ENCODE measurements at places on chromosomes 16 and 17.

DNA sequence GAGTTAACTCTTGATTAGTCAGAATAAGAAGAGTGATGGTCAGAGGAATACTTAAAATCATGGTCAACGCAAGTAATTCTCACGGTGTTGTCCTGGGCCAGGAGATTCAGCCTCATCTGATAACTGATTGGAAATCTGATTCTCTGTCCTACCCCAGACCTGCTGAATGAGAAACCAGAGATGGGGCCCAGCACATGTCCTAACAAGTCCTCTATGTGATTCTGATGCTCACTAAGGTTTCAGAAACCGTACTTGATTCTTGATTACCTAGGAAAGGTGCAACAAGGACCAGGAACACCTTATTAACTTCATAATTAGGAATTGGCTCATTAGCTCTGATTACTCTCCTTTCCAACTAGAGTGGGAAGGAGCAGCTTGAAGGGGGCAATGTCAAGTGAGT lies 44.5 kb downstream of the ANKFY1 start:
- no peak for DNase-seq

DNA sequence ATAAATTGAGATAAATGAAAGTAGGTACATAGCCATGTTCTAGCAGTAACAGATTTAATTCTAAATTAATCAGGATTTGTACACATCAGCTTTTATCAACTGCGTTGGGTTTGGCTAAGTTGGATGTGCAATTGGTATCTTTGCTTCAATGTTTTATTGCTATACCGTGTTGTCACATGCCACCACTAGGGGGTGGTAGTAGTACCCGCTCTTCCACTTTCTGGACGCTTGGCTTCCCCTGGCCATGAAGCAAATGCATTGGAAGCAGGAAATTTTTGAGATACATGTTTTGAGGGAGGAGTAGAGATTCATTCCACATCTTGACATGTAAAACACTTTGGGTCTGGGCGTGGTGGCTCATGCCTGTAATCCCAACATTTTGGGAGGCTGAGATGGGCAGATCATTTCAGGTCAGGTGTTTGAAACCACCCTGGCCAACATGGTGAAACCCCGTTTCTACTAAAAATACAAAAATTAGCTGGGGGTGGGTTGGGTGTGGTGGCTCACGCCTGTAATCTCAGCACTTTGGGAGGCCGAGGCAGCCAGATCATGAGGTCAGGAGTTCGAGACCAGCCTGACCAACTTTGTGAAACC lies 58.6 kb downstream of the EMP2 start:
- no peak for DNase-seq

GRCh38 chr17:66682283-66682682 lies 152.6 kb upstream of the CACNG5 start:
- no peak for DNase-seq

GRCh38 chr17:28008513-28008912 lies 34.0 kb upstream of the NLK start:
- DNase-seq = no peak

DNA sequence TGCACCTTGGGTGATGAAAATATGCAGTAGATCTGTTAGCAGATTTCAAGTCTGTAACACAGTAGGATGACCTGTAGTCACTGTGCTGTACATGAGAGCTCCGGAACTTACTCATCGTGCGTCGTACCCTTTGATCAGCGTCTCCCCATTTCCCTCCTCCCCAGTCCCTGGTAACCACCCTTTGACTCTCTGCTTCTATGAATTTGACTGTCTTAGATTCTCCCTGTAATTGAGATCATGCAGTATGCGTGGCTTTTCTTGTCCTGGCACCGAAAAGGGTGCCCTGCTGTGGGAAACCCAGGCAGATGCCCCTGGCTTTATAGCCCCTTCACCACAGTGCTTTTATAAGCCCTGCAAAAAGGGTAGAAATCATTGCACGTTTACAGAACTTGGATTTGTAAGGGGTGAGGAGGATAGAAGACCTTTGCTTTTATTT lies 20.5 kb downstream of the CLEC16A start:
- no peak for DNase-seq

DNA sequence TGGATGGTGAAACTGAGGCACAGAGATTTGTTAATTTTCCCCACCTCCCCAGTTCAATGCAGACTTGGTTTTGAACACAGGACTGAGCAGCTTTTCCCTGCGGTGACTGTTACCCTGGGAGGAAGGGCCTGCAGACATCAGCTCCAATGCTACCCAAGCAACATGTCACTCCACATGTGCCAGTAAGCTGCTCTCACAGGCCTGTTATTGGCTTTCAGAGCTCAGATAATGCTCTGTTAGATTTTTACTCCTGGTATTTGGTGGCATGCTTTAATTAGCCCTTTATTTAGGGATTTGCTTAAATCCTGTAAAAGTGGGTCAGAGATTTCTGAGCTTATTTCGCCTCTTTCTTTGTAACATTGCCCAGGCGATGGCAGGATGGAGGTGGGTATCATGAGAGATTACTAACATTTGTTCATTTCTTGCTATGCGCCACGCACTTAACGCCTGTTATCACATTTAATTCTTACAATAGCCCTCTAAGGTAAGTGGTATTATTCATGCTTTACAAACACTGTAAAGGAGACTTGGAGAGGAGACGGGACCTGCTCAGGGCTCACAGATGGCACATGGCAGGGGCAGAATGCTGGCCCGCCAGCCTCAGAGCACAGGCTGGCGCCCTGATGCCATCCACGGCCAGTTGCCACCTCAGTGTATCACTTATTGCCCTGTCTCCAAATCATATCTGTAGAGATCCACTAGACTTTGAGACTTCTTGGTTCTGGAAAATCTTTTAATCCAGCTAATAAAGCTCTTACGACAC lies 84.0 kb upstream of the CACNG5 start:
- no peak for DNase-seq

GRCh38 chr16:595942-596735 lies 6.3 kb downstream of the RAB40C start:
- no peak for DNase-seq

GRCh38 chr17:48026502-48027321 lies 10.9 kb downstream of the COPZ2 start:
- DNase-seq = peak; percentile 28

DNA sequence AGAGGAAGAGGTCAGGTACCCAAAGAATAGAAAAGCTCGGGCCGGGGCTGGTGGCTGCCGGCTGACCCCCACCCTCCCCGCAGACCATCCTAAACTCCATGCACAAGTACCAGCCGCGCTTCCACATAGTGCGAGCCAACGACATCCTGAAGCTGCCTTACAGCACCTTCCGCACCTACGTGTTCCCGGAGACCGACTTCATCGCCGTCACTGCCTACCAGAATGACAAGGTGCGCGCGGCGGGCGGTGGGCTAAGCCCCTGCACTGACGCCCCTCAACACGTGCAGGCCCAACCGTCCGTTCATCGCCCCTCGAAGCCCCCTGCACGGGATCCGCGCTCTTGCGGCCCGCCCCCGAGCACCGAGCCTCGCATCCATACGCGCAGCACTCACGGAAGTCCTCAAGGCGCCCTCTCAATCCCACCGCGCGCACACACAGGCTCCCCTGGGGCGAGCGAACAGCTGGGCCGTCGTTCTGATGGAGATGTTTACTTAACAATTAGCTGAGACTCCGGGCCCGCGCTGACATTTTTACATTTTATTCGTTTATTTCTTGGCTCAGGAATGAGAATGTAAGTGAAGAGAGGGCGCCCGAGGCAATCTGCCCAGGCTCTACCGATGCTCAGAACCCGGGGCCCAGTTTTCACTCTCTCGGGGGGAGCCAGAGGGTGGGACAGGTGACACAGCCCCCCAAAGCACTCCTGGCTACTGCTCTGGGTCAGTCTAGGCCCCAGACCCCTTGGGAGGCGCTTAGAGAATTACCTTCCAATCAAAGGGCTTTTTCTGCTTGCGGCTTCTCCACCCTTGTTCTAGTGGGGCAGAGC lies 3.5 kb downstream of the TBX2 start:
- no peak for DNase-seq

- DNase-seq = no peak
These were observed 17.3 kb downstream of the MPHOSPH6 start for GRCh38 chr16:82152641-82153112.

DNA sequence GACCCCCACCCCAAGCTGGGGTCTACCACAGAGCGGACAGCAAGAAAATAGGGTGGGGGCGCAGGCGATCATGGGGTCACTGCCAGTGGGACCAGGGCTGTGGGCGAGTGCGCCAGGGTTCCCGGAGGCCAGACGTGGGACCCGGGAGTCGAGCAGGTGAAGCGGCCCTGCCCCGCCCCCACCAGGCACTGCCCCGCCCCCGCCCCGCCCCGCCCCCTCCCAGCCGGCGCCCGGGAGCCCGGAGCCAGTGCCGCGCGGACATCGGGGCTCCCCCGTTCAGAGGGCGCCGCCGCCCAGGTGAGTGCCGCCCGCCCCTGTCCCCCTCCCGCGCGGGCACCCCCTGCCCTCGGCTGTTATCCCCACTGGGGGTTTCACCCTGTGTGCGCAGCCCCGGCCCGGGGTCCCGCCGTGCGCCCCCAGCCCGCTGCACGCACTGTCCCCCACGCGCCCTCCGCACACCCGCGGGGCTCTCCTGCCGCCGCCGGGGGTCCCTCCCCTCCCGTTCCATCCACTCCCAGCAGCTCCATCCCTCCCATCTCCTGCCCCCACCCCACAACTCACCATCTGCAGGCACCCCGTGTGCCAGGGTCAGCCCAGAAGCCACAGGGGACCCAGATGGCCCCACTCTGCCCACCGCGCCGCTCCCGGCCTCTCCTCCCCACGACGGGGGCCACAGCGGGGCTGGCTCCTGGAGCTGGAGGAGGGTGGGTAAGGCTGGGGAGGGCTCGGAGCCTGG lies at the start of gene SSTR5:
Gene SSTR5 (plus strand): TSS at position 222 of the 736 bp plus-strand sequence. CDS start 6,122 bp downstream, outside the sequence.
- no peak for DNase-seq

GRCh38 chr17:71203953-71204352 lies 916.9 kb upstream of the SOX9 start:
- DNase-seq = no peak

GRCh38 chr16:81273223-81273950 lies 34.9 kb downstream of the BCO1 start:
- no peak for DNase-seq

DNA sequence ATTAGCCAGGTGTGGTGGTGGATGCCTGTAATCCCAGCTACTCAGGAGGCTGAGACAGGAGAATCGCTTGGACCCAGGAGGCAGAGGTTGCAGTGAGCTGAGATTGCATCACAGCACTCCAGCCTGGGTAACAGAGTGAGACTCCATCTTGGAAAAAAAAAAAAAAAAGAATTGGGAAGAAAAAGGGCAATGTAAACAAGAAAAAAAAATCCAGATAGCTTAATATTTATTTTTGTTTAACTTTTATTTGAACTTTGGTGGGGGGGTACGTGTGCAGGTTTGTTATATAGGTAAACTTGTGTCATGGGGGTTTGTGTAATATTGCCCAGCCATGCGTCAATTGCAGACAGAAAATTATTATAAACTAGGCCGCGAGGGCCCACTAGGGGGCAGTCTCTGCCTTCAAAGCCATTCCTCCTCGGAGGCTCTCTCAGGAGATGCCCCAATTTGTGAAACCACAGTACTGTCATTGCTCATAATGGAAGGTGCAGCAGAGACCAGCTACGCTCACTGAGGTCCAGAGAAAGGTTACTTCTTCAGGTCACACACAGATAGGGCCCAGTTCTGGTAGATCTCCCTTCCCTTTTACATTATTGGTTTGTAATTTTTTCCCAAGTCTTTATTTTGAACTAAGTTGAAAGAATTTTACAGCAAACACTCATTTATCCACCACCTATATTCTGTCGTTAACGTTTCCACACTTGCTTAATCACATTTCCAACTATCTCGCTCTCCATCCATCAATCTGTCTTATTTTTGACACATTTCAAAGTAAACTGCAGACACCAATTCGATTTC lies 206.2 kb downstream of the PRKCB start:
- no peak for DNase-seq

GRCh38 chr16:89343501-89344457 lies 126.3 kb downstream of the ZNF778 start:
- DNase-seq = no peak

- no peak for DNase-seq
These were observed 339.8 kb downstream of the BCAS3 start for GRCh38 chr17:61017317-61018006.

GRCh38 chr16:77993111-77993985 lies 29.0 kb upstream of the CLEC3A start:
- no peak for DNase-seq

DNA sequence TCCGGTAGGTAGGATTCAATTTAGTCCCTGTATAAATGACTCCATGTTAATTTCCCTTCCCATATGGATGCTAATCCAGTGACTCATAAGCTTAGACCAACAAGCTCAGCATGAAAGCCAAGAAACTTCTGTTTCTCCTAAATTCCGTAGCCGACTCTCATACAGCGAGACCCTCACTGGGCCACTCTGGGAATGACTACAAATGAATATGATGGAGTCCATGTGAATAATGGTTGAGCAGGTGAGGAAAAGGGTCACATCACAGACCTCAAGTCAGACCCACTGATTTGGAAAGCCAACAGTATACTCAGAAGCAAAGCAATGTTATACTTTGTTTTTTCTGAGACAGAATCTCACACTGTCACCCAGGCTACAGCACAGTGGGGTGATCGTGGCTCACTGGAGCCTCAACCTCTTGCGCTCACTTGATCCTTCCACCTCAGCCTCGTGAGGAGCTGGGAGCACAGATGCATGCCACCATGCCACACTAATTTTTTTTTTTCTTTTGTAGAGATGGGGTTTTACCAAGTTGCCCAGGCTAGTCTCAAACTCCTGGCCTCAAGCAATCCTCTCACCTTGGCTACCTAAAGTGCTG lies 14.6 kb downstream of the RSL1D1 start:
- DNase-seq = no peak

DNA sequence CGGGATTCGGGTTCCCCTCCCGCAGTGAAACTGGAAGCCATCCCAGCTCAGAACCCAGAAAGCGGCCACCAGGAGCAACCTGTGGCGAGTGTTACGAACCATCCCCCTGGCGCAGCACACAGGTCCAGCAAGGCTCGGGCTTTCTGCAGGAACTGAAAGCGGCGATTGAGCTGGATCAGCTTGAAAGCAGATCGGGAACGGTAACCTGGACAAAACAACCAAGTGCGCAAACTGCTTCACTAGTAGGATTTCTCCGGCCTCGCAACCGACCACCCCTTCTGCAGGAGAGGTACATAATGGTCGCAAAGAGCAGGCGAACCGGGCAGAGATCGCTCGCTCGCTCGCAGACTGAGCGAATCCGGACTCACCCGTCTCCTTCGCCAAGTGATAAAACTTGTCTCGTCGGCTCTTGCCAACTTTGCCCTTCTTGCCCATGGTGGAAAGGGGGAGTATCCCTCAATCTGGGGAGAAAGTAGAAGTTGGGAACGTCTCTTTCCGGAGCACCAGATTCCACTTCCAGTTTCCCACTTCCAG lies 696 bp upstream of the PSMC5 start:
- no peak for DNase-seq

DNA sequence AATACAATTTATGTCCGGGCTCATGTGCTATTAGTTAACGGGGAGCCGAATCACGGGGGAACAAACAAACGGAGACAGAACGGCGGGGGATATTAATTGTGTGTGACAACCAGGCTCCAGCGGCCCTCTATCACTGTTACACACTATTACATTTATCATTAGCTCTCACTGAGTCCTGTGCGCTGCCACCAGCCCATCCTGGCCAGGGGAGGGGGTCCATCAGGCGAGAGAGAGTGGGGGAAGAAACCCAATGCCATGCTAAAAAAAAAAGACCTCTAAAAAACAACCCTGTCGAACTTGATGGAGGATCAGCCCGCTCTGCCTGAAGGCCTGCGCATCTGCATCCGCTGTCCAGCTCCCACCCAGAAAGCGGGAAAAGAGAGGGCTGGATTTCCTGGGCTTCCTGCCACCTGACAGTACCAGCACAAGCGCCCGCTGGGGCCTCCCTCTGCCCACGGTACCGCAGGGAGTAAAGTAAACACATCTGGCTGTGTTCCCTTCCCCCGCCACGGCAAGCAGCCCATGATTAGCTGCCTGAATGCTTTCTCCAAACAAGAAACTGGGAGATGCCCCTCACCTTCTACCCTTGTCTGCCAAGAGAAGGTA lies 41.7 kb downstream of the PIPOX start:
- no peak for DNase-seq

Data from esophagus squamous epithelium (tissue), 5 donors.